ENCODE measurements at places on chromosomes 5 and 9. TPM values are rescaled to one million over a fixed set of nuclear protein-coding genes. Genes with fewer than 3 reads are reported as not detected.

DNA sequence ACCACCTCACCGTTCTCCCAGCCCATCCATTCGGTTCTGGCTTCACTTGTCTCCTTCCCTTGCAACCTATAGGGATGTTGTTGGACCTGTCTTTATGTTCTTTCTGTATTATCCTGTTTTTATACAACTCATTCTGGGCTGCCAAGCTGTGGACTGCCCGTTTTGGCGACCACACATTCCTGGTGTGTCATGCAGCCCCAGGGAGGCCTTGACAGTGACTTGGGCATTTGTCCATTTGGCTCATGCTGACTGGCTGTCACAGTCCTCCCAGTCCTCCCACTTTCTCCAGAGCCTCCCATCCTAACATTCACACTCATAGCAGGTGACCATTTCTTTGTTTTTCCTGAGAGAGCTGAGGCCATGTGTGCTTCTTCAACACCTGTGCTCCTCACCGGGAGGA, 136.4 kb downstream of the SLF1 start:
- DNase-seq: no peak
- H3K4me3 ChIP-seq: no peak overlapping the region
- no peaks in the 10 kb centered on the region for H3K36me3 ChIP-seq

The SH2D3C gene
- 35.2 TPM for total RNA-seq

- H3K27ac ChIP-seq: no peak overlapping the region
- H3K4me1 ChIP-seq: no peaks in the 10 kb centered on the region
- no peak overlapping the region for H3K4me3 ChIP-seq
- no peaks in the 10 kb centered on the region for H3K36me3 ChIP-seq
- H3K27me3 ChIP-seq: peaks cover 2% of the 10 kb centered on the region
- DNase-seq: no peak
Measured at GRCh38 chr5:14574096-14574495, 7.5 kb upstream of the OTULINL start.

GRCh38 chr5:39526914-39527477, 102.2 kb upstream of the DAB2 start:
- H3K4me3 ChIP-seq: no peak overlapping the region
- H3K27ac ChIP-seq: no peak overlapping the region
- DNase-seq: no peak
- peaks cover 22% of the 10 kb centered on the region for H3K27me3 ChIP-seq

DNA sequence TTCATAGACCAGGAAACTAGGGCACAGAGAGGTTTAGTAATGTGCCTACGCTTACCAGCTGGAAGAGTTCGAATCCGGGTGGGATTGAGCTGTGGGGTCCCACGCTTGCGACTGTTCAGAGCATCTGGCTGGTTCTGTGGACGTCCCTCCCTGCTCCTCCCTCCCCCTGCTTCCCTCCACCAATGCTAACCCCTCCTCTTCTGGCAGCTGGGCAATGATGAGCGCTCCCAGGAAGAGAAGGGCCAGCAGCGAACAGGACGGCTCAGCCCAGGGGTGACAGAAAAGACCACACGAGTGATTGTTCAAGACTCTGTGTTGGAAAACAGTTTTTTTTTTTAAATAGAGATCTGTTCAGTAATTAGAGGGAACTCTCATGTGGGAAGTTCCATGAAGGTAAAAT, 6.9 kb downstream of the FAM163B start:
- peaks cover 2% of the 10 kb centered on the region for H3K27me3 ChIP-seq
- no peak overlapping the region for H3K4me3 ChIP-seq
- no peak overlapping the region for H3K27ac ChIP-seq
- DNase-seq: no peak

Data from activated CD4-positive, alpha-beta T cell treated with anti-CD3 and anti-CD28 coated beads for 36 hours (primary cell).